ENCODE measurements at places on chromosomes 1 and 21.

GRCh38 chr1:46406881-46407608 is 12.9 kb downstream of the FAAH start:
- no peak for DNase-seq

GRCh38 chr1:154413177-154413783 is 8.1 kb downstream of the IL6R start:
- no peak for DNase-seq

DNA sequence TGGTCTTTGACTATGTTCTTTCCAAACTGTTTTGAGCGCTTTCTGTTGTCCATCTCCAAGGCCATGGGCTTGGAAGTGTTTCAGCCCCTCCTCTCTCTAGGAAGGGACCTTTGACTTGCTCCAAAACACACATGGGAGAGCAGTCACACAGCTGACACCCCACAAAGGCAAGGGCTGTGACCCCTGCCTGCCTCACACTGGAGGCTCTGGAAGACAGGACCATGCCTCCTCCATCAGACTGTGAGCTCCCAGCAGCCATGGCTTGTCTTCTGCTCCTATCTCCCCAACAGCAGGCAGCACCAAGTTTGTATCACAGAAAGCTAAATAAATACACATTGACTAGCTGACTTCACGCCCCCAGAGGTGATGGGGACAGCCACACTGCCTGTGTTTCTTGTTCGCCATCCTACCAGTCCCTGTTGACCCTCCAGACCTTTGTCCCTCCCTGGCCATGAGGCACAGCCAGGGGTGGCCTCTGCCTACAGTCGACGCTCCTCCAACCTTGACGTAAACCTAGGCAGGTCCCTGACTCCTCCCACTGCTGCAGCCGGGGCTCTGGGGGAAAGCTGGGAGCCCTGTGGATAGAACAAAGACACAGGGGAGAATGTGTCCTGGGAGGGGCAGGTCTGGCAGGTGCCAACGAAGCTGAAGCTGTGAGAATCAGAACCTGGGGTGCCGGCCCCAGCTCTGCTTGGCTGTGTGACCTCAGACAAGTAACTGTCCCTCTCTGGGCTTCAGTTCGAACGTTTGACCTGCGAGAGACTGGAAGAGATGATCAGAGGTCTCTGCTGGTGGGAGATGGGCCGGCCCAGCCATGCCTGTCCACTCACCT is 4.8 kb downstream of the PLA2G2F start:
- no peak for DNase-seq

DNA sequence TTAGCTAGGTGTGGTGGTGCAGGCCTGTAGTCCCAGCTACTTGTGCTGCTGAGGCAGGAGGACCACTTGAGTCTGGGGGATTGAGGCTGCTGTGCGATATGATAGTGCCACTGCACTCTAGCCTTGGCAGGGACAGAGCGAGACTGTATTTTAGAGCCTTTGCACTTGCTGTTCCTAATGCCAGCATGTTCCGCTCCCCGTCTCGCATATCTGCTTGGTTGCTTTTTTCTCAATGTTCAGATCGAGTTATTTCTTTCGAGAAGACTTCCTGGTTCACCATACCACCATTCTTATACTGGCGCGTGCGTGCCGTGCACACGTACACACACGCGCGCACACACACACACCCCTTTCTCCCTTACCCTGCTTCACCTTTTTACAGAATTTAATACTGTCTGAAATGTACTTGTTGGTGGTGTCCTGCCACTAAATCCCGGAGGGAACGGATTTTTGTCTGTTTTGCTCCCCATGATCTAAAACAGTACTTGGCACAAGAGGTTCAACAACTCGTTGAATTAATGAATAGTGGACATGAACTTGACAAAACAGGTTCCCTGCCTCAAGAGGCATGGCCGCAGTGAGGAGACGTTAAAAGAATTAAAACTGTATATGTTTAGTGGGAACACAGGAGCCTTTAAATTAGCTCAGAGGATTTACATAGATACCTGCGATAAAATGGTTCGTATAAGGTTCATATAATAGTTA is 1.1 kb upstream of the RPRD2 start:
- DNase-seq: peak; percentile 17

- no peak for DNase-seq
Measured at GRCh38 chr1:43664369-43664768, 14.4 kb downstream of the KDM4A start.
